SIG-M5 (cell line): ENCODE measurements at places on chromosomes 2 and 18.

GRCh38 chr18:59502274-59503175 is 143.5 kb upstream of the LMAN1 start:
- no peak for DNase-seq

GRCh38 chr18:47821314-47821713 is 109.1 kb downstream of the SMAD2 start:
- no peak for DNase-seq

DNA sequence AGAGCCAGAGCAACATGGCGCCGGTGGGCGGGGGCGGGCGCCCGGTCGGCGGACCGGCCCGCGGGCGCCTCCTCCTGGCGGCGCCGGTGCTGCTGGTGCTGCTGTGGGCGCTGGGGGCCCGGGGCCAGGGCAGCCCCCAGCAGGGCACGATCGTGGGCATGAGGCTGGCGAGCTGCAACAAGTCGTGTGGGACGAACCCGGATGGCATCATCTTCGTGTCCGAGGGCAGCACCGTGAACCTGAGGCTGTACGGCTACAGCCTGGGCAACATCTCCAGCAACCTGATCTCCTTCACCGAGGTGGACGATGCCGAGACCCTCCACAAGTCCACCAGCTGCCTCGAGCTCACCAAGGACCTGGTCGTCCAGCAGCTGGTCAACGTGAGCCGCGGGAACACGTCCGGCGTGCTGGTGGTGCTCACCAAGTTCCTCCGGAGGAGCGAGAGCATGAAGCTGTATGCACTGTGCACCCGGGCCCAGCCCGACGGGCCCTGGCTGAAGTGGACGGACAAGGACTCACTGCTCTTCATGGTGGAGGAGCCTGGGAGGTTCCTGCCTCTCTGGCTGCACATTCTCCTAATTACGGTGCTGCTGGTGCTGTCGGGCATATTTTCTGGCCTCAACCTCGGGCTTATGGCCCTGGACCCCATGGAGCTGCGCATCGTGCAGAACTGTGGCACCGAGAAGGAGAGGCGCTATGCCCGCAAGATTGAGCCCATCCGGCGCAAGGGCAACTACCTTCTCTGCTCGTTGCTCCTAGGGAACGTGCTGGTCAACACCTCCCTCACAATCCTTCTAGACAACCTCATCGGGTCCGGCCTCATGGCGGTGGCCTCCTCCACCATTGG is 507 bp downstream of the CNNM4 start:
- no peak for DNase-seq

DNA sequence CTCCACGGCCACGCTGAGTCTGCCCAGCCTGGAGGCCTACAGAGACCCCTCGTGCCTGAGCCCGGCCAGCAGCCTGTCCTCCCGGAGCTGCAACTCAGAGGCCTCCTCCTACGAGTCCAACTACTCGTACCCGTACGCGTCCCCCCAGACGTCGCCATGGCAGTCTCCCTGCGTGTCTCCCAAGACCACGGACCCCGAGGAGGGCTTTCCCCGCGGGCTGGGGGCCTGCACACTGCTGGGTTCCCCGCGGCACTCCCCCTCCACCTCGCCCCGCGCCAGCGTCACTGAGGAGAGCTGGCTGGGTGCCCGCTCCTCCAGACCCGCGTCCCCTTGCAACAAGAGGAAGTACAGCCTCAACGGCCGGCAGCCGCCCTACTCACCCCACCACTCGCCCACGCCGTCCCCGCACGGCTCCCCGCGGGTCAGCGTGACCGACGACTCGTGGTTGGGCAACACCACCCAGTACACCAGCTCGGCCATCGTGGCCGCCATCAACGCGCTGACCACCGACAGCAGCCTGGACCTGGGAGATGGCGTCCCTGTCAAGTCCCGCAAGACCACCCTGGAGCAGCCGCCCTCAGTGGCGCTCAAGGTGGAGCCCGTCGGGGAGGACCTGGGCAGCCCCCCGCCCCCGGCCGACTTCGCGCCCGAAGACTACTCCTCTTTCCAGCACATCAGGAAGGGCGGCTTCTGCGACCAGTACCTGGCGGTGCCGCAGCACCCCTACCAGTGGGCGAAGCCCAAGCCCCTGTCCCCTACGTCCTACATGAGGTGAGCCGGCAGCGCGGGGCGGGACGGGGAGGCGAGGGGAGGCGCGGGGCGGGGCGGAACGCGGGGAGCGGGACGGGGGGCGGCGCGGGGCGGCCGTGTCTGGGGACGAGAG is 15.2 kb downstream of the NFATC1 start:
- no peak for DNase-seq

- no peak for DNase-seq
Measured at GRCh38 chr2:71833272-71833671, 314.4 kb downstream of the CYP26B1 start.

GRCh38 chr2:70946832-70947442 is 11.2 kb downstream of the ATP6V1B1 start:
- peak; percentile 23 for DNase-seq

DNA sequence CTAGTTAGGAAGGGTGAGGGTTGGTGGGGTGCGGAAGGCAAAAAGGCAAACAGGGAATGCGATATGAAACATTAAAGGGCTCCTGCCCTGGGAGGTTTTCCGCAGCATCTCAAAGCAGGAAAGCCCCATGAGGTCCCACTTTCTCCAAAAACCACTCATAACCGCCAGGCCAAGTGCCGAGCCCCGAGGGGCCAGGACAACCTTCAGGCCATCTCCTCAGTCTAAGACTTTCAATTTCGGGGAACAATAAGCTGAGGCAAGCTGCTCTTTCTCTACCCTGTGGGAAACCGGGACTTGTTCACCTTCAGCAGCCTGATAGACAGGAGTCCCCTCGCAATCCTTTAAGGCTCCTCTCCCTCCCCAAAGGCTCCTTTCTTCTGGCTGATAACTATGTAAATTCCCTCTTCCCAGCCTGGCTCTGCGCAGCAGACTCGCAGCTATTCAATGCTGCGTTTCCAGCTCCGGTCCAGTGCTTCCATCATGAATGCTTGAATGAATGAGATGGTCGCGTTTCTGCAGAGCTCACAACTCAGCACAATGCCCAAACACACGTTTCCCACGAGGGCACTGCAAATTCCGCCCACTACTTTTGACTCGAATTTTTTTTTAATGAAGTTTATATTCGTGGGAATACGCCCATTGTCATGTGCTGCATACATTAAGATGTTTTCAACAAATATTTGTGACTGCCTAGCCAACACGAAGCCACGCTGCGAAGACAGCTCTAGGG is 1.4 kb downstream of the LAMA1 start:
- no peak for DNase-seq

GRCh38 chr2:166417669-166418068 is 41.9 kb upstream of the SCN9A start:
- no peak for DNase-seq

- no peak for DNase-seq
Measured at GRCh38 chr2:108978709-108979111, 10.3 kb downstream of the EDAR start.
